ENCODE measurements at places on chromosomes 4 and X.

DNA sequence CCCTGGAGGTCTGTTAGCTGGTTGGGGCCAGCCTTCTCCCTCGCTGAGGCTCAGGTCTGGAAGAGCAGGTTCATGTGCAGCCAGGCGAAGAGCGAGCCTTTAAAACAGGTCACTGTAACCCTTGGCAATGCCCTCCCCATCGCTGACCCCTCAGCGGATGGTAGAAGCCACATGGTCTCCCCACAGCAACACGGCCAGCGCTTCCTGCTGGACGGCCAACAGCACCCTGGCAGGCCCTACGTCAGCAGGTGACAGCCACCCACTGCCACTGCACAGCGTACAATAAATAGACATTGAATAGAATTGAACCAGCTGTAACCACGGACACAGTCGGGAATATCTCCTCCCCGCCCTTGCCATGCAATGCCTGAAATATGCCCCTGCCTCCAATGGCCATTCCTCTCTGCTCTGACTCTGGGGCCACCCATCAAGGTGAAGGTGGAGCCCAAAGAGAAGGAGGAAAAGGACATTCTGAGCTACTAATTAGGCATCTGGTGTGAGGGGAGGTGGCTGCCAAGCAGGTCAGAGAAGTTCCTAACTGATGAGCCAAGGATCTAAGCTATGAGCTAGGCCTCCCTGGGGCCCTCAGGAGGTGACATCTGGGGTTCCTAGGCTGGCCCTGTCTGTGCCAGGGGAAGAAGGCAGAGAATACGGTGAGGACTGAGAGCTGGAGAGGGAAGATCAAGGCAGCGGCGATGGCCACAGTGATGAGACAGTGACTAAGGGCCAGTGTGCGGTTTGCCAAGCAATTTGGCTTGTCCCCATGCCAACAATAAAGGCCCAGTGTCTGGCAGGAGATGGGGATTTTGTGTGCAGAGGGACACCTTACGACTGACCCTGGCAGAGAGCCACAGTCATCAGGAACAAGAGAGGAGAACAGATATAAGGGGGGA lies 202.3 kb downstream of the BCOR start:
- no peak for DNase-seq

DNA sequence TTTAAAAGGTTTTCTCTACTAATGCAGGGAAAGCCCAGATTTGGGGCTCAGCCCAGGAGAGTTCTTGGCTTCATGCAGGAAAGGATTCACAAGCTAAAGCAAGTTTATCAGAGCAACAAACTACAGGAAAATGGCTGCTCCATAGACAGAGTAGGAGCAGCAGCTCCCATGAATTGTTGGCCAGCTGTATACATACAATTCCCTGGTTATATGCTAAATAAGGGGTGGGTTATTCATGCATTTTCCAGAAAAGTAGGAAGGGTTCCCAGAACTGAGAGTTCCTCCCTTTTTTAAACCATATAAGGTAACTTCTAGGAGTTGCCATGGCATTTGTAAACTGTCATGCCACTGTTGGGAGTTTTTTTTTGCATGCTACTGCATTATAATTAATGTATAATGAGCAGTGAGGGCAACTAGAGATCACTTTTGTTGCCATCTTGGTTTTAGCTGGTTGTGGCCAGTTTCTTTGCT lies 2.6 kb downstream of the C4orf33 start:
- no peak for DNase-seq

DNA sequence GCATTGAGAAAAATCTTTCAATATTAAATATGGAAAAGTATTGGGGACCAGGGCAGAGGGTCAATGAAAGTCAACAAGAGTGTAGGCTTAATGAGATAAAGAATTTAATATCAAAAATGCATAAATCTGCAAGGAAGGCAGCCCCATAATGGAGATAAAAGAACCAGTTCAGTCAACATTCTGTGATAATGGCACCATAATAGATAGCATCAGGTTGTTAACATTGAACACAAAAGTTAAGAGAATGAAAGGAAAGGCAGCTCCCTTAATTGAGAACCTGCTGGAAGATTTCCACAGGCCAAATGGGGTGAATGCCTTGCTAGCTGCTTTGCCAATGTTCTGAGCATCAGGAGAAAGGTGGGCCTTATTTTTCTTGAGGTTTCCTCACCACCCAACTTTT lies 60.4 kb upstream of the TMEM33 start:
- DNase-seq: no peak

GRCh38 chr4:655464-656151 lies 18.5 kb downstream of the ATP5ME start:
- DNase-seq: no peak
